Esophagus muscularis mucosa (tissue), 4 donors: ENCODE measurements at places on chromosomes 12 and 14. TPM values are rescaled to one million over a fixed set of nuclear protein-coding genes. Genes with fewer than 3 reads are reported as not detected.

- peak overlapping the region; percentile 83 for H3K27ac ChIP-seq
- no peaks in the 10 kb centered on the region for H3K36me3 ChIP-seq
- H3K4me3 ChIP-seq: peak overlapping the region; percentile 66
- no peaks in the 10 kb centered on the region for H3K27me3 ChIP-seq
These were observed 705 bp upstream of the FLVCR2 start for GRCh38 chr14:75577729-75578101.

- H3K4me1 ChIP-seq: peaks cover 18% of the 10 kb centered on the region
- H3K27ac ChIP-seq: no peak overlapping the region
- H3K4me3 ChIP-seq: no peak overlapping the region
- H3K36me3 ChIP-seq: no peaks in the 10 kb centered on the region
- DNase-seq: no peak
These were observed 15.2 kb upstream of the RNASE12 start for GRCh38 chr14:20606190-20606901.

GRCh38 chr12:99977550-99977949, 7.2 kb downstream of the ANKS1B start:
- peaks cover 17% of the 10 kb centered on the region for H3K4me1 ChIP-seq
- no peak for DNase-seq

- no peaks in the 10 kb centered on the region for H3K36me3 ChIP-seq
- H3K27ac ChIP-seq: peak overlapping the region; percentile 14
- DNase-seq: no peak
- no peak overlapping the region for H3K4me3 ChIP-seq
- peaks cover 42% of the 10 kb centered on the region for H3K4me1 ChIP-seq
These were observed 119.2 kb downstream of the TRMT5 start for GRCh38 chr14:60861545-60862140.

DNA sequence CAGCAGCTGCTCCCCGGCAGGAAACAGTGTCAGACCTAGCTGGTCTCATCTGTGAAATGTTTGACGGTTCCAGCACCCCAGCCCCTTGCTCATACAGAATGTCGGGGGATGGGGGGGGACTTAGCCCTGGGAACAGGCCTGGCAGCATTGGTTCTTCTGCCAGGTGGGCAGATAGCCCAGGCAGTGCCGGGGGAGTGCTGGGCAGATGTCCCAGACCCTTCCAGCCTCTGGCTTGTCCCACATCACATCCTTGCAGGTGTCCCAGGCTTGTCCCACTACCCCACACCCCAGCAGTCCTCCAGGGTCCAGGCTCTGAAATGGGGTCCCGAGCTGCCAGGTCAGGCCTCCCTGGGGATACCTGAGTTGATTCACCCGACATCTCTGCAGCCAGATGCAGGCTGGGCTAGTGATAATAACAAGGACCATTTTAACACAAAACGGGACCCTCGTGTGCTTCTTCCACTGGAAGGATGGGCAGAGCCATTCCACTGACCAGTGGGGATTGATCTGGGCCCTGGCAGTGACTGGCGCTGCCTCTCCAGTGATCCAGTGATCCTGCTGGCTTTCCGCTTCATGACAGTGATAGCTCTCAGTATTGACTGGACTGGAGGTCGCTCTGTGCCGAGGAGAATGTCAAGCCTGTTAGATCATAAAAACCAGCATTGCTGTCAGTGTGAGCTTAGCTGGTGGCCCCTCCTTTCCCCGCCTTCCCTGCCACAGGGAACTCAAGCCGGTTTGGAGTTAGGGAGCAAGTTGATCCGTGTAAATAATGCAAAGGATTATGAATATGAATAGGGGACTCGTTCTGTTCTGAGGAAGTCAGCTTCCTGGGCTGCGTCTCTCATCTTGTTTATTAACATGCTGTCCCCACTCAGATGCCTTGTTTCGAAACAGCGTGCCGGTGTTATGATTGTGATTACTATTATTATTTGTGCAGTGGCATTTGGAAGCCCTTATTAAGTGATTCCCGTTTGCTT, 180.6 kb downstream of the AACS start:
- peak overlapping the region; percentile 69 for H3K27ac ChIP-seq
- no peak overlapping the region for H3K4me3 ChIP-seq
- no peaks in the 10 kb centered on the region for H3K36me3 ChIP-seq
- no peak for DNase-seq
- H3K4me1 ChIP-seq: no peaks in the 10 kb centered on the region
- no peaks in the 10 kb centered on the region for H3K27me3 ChIP-seq

GRCh38 chr14:22630486-22630885, 13.7 kb downstream of the OR6J1 start:
- H3K36me3 ChIP-seq: no peaks in the 10 kb centered on the region
- no peak for DNase-seq
- H3K27ac ChIP-seq: no peak overlapping the region
- no peaks in the 10 kb centered on the region for H3K27me3 ChIP-seq

DNA sequence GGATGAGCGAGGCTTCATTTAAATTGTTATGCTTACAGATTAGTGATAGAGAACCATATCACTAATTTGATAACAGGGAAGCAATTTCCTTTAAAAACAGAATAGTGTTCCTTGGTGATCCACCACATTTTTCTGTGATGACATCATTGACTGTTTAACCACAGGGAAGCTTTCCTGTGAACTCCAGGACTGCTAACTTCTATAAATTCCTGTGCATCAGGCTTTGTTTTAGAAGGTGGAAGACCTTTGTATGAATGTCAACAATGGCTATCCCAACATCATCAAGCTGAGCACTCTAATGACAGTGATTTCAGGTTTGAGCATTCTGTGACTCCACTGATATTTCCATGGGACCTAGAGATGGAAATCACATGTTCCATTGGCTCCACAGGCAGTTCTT, 177.1 kb downstream of the RMST start:
- no peak overlapping the region for H3K4me3 ChIP-seq
- no peaks in the 10 kb centered on the region for H3K27me3 ChIP-seq
- no peak for DNase-seq
- no peaks in the 10 kb centered on the region for H3K36me3 ChIP-seq
- no peaks in the 10 kb centered on the region for H3K4me1 ChIP-seq

DNA sequence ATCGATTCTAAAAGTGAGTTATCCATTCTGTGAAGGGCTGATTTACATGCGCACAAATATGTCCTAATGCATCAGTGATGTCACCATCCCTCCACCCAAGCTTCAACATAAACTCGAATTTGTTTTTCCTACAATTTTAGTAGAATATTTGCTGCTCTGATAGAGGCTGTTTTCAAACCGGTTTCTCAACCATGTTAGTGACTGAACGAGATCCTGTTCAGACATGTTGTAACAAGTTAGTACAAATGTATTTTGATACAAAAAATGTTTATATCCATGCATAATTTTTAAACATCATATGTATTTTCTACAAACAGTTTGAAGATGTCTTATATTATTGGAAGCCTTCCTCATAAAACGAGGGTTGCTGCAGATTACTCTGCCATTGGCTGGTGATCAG, 12.7 kb upstream of the PRB2 start:
- no peaks in the 10 kb centered on the region for H3K36me3 ChIP-seq
- H3K4me3 ChIP-seq: no peak overlapping the region
- H3K4me1 ChIP-seq: no peaks in the 10 kb centered on the region
- H3K27ac ChIP-seq: no peak overlapping the region

- H3K4me3 ChIP-seq: no peak overlapping the region
- no peaks in the 10 kb centered on the region for H3K27me3 ChIP-seq
- no peak overlapping the region for H3K27ac ChIP-seq
- peaks cover 74% of the 10 kb centered on the region for H3K36me3 ChIP-seq
- no peaks in the 10 kb centered on the region for H3K4me1 ChIP-seq
These were observed 126.3 kb downstream of the RALGAPA1 start for GRCh38 chr14:35682802-35683201.

GRCh38 chr12:80129895-80130530, 30.7 kb downstream of the OTOGL start:
- H3K4me1 ChIP-seq: peaks cover 14% of the 10 kb centered on the region
- no peaks in the 10 kb centered on the region for H3K27me3 ChIP-seq
- DNase-seq: no peak
- no peak overlapping the region for H3K4me3 ChIP-seq
- H3K36me3 ChIP-seq: no peaks in the 10 kb centered on the region

DNA sequence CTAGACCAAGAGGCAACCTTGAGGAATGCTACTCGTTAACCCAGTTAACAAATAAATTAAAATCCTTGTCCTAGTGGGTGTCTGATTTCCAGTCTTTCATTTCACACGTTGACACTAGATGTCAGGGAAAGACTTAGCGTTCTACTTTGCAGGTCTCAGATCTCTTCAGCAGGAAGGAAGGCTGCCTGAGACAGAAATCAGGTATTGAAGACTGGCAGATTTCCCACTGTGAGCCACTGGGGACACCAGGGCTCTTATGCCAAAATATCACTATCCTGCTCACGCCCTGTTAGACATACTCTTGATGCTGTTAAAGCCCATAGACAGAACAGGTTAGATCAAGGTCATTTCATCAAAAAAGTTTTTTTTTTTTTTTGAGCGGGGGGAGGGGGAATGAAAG, 33.0 kb downstream of the EMP1 start:
- H3K4me3 ChIP-seq: no peak overlapping the region
- no peaks in the 10 kb centered on the region for H3K36me3 ChIP-seq
- H3K27me3 ChIP-seq: no peaks in the 10 kb centered on the region

- DNase-seq: no peak
- peak overlapping the region; percentile 64 for H3K27ac ChIP-seq
- H3K4me3 ChIP-seq: no peak overlapping the region
- H3K36me3 ChIP-seq: peaks cover 90% of the 10 kb centered on the region
- H3K27me3 ChIP-seq: no peaks in the 10 kb centered on the region
These were observed 16.2 kb downstream of the ACIN1 start for GRCh38 chr14:23078692-23079116.

- no peaks in the 10 kb centered on the region for H3K27me3 ChIP-seq
- no peak for DNase-seq
- no peaks in the 10 kb centered on the region for H3K4me1 ChIP-seq
- no peak overlapping the region for H3K27ac ChIP-seq
- no peak overlapping the region for H3K4me3 ChIP-seq
These were observed 151.3 kb downstream of the NUBPL start for GRCh38 chr14:31712244-31713127.

GRCh38 chr12:46217541-46218321, 51.1 kb downstream of the SLC38A1 start:
- peaks cover 99% of the 10 kb centered on the region for H3K4me1 ChIP-seq
- H3K27me3 ChIP-seq: no peaks in the 10 kb centered on the region
- DNase-seq: no peak
- peaks cover 6% of the 10 kb centered on the region for H3K36me3 ChIP-seq
- H3K27ac ChIP-seq: peak overlapping the region; percentile 46

DNA sequence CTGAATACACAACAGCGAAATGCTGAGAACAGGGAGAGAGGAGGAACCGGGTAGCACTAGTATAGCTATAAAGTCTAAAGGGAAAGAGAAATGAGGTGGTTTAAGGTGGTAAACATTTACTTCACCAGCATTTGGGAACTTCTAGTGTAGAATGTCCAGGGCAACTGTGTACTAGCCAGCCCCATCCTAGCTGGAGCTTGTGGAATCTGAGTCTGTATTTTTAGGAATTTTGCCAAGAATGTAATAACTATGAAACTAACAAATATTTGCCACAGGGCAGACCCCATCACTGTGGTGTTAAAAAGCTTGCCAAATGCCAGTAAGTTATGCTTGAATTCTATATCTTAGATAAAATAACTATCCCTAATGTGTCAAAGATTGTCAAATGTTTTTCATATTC, 398.9 kb upstream of the MIS18BP1 start:
- no peak for DNase-seq
- H3K4me3 ChIP-seq: no peak overlapping the region

DNA sequence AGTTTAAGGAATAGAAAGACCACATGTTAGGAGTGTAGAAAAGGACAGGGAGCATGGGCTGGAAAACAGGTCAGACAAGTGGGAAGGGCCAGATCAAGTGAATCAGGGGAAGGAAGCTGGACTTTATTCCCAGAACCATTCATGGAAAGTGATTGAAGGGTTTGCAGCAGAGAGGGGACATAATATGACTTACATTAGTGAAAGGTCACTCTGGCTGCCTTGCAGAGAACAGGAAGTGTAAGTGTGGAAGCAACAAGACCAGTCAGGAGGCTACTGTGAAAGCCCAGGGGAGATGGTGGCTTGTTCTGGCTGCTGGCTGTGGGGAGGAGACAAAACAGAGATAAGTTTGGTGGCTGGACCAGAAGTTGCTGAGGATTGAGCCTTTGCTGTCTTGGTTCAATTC, 69.1 kb downstream of the VCPKMT start:
- H3K27me3 ChIP-seq: no peaks in the 10 kb centered on the region
- no peaks in the 10 kb centered on the region for H3K36me3 ChIP-seq
- peaks cover 18% of the 10 kb centered on the region for H3K4me1 ChIP-seq
- DNase-seq: no peak

GRCh38 chr12:112860181-112860580, 46.6 kb upstream of the OAS1 start:
- H3K27me3 ChIP-seq: no peaks in the 10 kb centered on the region
- no peaks in the 10 kb centered on the region for H3K36me3 ChIP-seq
- no peak for DNase-seq
- no peaks in the 10 kb centered on the region for H3K4me1 ChIP-seq

DNA sequence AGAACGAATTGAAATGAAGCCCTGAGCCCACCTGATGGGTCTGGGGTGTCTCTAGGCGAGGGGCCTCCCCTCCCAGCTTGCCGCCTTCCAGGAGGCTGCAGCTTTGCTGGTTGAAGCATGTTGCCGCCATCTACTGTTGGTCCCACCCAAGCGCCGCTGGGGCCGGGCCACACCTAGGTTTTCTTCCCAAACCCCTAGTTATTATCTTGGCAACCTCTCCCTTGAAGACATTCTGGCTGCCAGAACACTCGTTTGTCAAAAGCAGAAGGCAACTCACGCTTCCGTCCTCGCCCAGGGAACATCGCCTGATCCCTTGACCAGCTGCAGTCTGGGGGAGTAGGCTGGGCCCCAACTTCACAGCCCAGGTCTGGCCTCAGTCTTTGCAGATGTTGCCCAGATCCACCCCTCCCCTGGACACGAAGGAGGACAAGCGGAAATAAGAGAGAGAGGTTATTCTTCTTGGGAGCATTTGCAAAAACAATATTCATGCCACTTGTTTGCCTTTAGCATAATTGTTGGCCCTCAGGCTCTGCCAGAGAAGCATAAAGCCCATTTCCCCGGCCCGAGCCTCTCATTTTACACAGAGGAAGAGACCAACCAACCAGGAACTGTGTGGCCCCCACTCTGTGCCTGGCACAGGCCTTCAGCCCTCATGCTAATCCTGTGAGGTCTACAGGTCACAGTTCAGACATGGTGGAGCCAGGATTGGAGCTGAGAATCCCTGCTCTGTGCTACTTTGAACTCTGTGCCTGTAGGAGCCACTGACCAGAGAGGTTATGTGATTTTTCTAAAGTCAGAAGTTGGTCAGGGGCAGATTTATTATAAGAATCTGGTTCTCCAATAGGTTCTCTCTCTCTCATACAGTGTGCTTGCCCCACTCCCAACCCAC, 6.8 kb downstream of the EMP1 start:
- peaks cover 22% of the 10 kb centered on the region for H3K36me3 ChIP-seq
- DNase-seq: no peak
- peak overlapping the region; percentile 66 for H3K27ac ChIP-seq
- H3K4me3 ChIP-seq: peak overlapping the region; percentile 14

The AICDA gene
- not detected for total RNA-seq

The STXBP6 gene
- 47.3 TPM for total RNA-seq

The KLRC1 gene
- 2.1 TPM for total RNA-seq

The RTL1 gene
- total RNA-seq: not detected

The COX8C gene
- total RNA-seq: not detected

The PLBD2 gene
- total RNA-seq: 34.5 TPM

The HOTAIR gene
- not detected for total RNA-seq

The RBP5 gene
- total RNA-seq: 0.66 TPM

The IL22 gene
- not detected for total RNA-seq

The P2RX2 gene
- total RNA-seq: 4.1 TPM

The AHNAK2 gene
- total RNA-seq: 177 TPM

The TPH2 gene
- total RNA-seq: 0.11 TPM

The PDZRN4 gene
- total RNA-seq: 47.1 TPM
